Lower leg skin (tissue), 4 donors: ENCODE measurements at places on chromosomes 5 and 9. TPM values are rescaled to one million over a fixed set of nuclear protein-coding genes. Genes with fewer than 3 reads are reported as not detected.

GRCh38 chr5:55159763-55160492, at the start of gene GPX8:
Gene GPX8 (plus strand): TSS chr5:55160171. CDS start chr5:55160193, 22 bp downstream.
- no peak for DNase-seq

DNA sequence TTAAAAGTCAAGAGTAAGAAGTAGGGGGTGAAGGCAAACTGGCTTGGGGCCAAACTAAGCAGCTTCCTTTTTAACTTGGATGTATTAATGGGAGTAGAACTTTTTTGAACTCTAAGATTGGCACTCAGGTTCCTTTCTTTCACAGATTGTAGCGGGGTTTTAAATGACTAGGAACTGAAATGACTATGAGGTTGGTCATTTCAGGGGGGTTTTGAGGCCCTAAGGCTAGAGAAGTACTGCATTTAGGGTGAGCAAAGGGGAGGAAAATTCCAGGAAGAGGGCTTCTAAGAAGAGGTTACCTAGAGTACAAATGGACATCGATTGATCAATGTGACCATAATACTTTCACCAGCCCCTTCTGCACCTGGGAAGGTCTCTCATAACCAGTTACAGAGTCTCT, 381.8 kb downstream of the MLLT3 start:
- DNase-seq: no peak

- DNase-seq: peak; percentile 75
Observed at GRCh38 chr5:179264053-179264782, 81.0 kb downstream of the ADAMTS2 start.

Gene IFT74
- 7.6 TPM for total RNA-seq

Gene FGD3
- total RNA-seq: 11.6 TPM
